B cell (primary cell): ENCODE measurements at places on chromosomes 4 and X.

DNA sequence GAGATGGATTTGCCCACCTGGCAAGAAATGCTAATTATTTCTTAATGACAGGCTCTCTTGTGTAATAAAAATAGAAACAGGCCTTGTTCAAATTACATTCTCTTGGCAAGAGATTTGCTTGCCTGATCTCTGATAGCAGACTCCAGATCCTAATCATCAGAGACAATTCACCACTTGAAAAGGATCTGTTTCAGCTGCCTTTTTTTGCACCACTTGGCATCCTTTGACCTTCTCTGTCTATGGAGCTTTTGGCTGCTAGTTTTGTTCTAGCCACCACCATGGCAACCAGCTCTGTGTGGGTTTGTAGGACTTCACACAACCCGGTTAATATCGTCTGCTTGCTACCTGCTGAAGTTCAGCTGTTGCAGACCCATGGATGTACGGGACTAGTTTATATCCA is 241.1 kb upstream of the TLL1 start:
- DNase-seq, result no peak

DNA sequence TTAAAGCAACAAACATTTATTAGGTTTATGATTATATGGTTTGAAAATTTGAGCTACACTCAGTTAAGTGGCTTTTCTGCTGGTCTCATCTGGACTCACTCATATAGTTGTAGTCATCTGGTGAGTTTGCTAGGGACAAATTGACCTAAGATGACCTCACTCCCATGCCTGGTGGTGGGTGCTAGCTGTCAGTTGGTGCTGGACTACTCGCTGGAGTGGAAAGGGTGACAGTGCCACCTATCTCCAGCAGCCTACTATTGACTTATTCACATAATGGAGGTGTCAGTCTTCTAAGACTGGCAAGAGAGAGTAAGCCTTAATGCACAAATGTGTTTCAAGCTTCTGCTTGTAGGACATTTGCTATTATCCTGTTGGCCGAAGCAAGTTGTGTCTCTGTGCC is 88.2 kb downstream of the TASL start:
- DNase-seq, result no peak

DNA sequence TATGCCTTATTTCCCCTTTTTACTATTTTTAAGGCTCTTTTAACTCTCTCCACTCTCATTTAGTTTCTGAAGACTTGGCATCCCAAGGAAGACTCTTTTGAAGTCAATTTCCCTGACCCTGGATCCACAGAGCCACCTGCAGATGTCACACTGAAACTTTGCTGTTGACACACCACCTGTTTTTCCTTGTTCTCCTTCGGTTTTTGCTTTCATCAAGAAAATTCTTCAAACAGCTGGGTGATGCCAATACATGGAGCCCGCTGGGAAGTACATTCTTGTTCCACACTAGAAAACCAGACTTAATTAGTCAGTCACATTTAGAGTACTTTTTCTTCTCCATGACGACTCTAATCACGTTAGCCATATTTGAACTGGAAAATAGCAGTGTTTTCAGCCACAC is 293.9 kb downstream of the PDGFC start:
- no peak for DNase-seq

DNA sequence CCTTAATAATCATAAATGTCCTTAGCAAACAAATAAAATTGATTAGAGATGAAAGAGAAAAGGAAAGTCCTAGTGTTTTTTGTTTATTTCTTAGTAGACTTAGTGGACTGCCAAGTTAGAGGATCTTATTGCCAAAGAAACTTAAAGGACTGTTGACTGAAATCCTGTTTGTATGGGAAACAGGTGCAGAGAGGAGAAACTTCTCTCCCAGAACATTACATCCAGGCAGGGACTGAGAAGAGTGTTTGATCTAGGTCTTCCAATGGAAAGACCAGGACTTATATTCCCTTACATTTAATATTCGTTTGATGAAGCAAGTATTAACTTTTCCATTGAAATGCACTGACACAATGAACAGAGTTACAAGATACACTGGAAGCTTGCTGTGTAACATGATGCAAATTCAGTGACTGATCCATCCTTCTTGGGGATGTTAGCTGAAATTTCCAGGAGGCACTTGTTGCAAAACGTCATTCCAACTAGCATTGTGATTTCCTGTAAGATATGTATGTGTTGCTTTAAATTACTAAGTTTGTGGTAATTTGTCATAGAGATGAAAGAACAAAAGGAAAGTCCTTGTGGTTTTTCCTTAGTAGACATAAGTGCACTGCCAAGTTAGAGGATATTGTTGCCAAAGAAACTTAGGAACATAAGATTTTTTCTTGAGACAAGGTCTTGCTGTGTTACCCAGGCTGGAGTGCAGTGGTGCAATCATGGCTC is 505.6 kb downstream of the STIM2 start:
- DNase-seq, result no peak

DNA sequence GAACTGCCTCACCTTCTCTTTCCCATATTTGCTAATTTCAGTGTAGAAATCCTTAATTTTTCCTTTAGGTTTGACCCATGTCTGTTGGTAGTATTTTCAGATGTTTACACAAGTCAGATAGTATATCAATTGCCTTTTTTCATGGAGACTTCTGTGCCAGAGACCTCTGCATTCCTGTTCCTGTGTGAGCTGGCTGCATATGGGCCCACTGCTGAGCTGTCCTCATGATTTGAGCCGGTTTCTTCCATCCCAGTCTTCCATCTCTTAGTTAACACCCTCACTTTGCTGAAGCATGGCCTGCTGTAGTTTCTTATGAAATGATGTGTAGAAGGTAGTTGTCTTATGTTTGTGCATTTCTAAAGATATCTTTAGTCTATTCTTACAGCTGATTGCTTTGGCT is 40.0 kb downstream of the CDS1 start:
- no peak for DNase-seq

DNA sequence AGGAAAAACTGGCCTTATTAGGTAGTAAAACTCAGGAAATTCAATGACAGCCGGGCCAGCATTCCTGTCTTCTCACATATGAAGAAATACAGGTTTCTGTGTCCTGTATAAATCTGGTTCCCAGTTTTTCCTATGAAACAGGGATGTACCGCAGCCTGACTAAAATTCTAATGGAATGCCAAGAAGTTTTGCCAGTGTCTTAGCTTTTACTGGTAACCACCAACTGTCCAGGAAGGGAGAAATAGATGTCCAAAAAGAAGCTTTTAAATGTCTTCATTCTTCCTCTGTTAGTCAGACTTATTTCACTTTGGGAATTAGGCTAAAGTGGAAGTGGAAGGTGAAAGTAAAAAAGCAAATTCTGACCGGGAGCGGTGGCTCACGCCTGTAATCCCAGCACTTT is 108.0 kb upstream of the TBL1X start:
- DNase-seq, result no peak

- peak; percentile 74 for DNase-seq
These were observed 53.9 kb upstream of the RPS6KA3 start for GRCh38 chrX:20320461-20321159.

GRCh38 chr4:14446904-14447303 is 555.4 kb upstream of the CPEB2 start:
- no peak for DNase-seq

GRCh38 chr4:165738571-165738970 is 134.5 kb upstream of the TLL1 start:
- no peak for DNase-seq

- DNase-seq, result no peak
These were observed 233.0 kb downstream of the PCDH18 start for GRCh38 chr4:137299281-137299680.

- no peak for DNase-seq
These were observed 1.6 kb downstream of the ZAR1 start for GRCh38 chr4:48491514-48492176.

DNA sequence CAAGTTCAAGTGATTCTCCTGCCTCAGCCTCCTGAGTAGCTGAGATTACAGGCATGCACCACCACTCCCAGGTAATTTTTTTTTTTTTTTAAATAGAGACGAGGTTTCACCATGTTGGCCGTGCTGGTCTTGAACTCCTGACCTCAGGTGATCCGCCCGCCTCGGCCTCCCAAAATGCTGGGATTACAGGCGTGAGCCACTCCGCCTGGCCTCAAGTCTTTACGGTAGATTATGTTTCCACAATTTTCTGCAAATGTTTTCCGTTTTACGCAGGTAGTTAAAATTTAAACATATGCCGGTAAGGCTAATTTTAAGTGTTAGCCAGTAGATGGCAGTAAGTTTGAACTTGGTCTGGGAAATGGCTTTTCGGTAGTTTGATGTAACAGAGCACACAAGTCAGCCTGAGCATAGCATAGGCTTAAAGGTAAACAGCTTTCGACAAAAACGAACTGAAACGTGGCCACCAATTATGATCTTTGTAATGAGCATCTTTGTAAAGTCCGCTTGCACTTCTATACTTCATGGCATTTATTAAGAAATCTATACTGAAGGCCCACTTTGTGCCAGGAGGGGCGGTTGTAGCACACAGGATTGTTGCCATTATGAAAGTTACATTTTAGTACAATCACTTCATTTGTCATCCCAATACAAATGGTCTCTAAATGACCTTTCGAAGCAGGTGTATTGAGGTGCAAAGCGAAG is 31.1 kb downstream of the CCKAR start:
- DNase-seq, result peak; percentile 61

- no peak for DNase-seq
These were observed 100.3 kb upstream of the GUCY1A1 start for GRCh38 chr4:155566354-155566753.

- no peak for DNase-seq
These were observed 206.2 kb downstream of the TENM3 start for GRCh38 chr4:182449186-182449929.

DNA sequence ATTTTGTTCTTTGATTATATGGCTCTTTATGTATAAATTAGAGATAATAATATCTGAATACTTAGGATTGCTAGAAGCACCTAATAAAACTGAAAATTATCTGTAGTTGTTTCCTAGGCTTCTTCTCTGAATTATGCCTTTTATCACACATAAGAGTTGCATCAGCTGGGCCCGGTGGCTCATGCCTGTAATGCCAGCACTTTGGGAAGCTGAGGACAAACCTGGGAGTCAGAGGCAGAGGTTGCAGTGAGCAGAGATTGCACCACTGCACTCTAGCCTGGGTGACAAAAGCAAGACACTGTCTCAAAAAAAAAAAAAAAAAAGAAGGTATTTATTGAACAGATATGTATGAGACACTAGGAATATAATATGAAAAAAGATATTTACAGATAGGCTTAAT is 773.5 kb upstream of the AGA start:
- no peak for DNase-seq

GRCh38 chr4:124334119-124334518 is 378.4 kb downstream of the ANKRD50 start:
- peak; percentile 4 for DNase-seq
